ENCODE measurements at places on chromosomes 5 and 9.

- DNase-seq, result no peak
Observed at GRCh38 chr5:180354966-180355365, 1.8 kb upstream of the GFPT2 start.

- DNase-seq, result no peak
Observed at GRCh38 chr5:149519601-149520000, 31.6 kb downstream of the CSNK1A1 start.

- DNase-seq, result no peak
Observed at GRCh38 chr5:1658665-1659064, 134.9 kb upstream of the LPCAT1 start.

DNA sequence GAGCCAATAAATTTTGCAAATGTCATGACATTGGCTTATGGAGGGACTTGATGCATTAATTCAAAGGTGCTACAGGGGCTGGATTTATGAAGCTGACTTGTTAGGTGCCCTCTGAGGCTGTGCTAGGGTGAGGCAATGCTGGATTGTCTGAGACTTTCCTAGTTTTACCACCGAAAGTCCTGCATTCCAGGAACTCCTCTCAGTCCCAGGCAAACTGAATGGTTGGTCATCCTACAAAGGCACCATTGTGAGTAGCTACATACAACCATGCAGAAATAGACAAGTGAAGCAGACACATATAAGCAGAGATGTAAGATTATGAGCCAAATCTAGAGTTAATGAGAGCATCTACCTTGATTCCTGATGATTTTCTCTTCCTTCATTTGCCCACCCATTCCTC lies 95.3 kb downstream of the LIX1 start:
- DNase-seq, result no peak

DNA sequence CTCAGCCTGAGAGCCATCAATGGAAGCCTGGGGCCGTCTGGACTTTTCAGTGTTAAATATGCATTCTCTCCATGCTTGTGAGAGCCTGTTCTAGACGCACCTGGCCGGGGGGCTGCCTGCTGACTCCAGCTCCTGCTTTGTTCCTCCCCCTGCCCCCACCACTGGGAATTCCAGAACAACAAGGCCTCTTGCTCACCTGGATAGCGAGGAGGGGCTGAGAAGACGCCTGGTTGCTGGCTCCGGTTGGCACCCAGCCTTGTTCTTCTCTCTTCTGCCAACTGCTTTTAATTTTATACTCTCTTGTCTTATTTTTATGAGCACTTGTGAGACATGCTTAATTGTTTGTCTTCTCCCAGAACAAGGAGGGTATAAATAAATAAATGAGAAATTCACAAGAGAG lies 15.0 kb upstream of the RAPGEF1 start:
- DNase-seq, result no peak

DNA sequence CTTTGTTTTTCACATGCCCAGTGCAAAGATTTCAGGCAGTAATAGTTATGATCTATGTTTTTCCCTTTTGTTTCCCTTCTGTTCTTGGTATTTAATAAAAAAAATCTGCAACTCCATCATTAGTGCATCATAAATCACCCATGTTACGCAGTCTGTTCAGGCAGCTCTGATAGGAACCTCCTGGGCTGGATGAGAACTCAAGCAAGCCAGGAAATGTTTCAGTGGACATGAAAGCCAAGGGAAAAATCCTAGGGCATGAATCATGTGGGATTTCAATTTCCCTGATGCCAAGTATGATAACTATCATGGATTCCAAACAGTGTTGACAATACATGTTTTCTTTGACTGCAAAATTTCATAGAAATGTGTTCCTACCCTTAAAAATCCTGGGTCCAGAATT lies 119.7 kb upstream of the TARS1 start:
- no peak for DNase-seq

DNA sequence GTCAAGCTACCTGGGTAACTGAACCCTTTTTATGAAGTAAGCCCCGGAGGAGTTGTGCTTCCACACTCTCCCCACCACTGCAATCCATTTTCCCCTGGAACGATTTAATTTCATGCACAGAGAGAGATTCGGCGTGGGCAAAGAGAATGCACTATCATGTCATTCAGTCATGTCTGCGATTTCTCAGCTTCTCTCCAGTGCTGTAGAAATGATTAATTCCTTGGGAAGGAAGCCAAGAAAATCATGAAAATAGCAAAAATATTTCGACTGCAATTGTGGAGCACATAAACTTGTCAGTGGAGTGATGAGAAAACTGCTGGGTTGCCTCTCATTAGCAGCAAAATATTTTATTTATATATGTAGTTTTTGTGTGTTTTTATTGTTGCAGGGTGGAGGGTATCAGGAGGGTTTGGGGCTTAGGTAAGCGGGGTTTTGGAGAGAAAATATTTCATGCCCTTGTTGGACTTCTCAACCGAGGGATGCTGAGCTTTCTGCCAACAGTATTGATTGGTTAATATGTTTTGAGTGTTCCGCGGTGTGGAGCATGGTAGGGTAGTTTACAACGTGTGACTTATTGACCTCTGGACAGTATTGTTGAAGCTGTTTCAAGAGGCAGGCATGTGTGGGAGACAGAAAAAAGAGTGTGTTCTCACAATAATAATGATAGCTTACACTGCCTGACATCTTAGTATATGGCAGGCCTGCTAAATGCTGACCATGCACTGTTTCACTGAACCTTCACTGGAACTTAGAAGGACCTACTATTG lies 69.3 kb downstream of the SGCD start:
- DNase-seq, result no peak

- DNase-seq, result no peak
Observed at GRCh38 chr5:111498346-111498745, 14.0 kb downstream of the STARD4 start.

DNA sequence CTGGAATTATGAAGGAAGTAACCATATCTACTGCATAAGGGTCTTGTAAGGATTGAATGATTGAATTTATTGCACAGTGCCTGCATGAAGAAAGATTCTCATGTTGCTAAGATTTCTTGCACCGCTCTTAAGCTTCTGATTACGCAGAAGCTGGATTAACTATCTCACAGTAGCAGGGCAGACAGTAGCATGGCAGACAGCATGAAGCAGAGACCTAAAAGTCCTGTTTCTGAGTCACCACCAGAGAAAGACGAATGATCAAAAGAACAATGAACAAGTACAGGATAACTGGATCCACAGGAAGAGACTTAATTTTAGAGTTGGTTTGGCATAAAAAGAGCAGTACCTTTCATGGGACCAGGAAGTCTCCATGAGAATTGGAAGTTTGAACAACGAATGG lies 142.4 kb downstream of the MAPKAP1 start:
- no peak for DNase-seq

- no peak for DNase-seq
Observed at GRCh38 chr5:14766584-14766983, 102.1 kb downstream of the OTULIN start.

- DNase-seq, result no peak
Observed at GRCh38 chr5:156589946-156590216, 260.2 kb upstream of the PPP1R2B start.

GRCh38 chr9:95131023-95131943 lies 186.2 kb downstream of the FANCC start:
- peak; percentile 45 for DNase-seq

DNA sequence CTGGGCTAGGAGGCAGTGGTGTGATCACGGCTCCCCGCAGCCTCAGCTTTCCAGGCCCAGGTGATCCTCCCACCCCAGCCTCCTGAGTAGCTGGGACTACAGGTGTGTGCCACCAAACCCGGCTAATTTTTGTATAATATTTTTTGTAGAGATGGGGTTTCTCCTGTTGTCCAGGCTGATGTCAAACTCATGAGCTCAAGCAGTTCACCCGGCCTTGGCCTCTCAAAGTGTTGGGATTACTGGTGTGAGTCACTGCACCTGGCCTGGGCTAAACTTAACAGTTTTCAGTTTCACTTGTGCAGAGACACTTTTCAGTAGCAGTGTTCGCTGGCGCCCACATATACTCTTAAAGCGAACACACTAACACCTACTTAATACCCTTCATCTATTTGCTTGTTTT lies 205.6 kb upstream of the ZNF608 start:
- no peak for DNase-seq

DNA sequence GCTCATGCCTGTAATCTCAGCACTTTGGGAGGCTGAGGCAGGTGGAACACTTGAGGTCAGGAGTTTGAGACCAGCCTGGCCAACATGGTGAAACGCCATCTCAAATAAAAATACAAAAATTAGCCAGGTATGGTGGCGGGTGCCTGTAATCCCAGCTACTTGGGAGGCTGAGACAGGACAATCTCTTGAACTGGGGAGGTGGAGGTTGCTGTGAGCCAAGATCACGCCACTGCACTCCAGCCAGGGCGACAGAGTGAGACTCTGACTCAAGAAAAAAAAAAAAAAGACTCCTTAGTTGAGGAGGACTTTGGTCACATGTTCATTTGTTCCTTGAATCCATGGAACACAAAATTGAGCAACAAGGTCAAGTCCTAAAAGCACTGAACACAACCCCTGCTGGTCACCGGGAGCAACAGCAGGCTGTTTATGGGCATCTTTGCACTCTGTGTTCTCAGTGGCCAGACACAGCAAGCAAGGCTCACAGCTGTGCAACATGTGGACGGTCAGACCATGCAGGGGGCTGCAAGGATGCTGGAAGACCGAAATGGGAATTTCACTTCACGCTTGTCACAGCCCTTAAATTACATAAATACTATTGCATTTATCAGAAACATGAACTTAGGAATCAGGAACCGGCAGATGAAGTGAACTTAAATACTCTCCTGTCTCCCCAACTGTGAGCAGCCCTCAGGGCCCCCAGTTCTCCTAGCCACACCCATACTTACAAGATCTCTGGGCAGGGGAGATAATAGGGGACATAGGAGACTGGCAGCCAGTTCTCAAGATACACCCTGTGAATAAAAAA lies 2.8 kb downstream of the GBGT1 start:
- peak; percentile 55 for DNase-seq

- DNase-seq, result no peak
Observed at GRCh38 chr9:82106536-82106935, 118.0 kb downstream of the SPATA31D1 start.

DNA sequence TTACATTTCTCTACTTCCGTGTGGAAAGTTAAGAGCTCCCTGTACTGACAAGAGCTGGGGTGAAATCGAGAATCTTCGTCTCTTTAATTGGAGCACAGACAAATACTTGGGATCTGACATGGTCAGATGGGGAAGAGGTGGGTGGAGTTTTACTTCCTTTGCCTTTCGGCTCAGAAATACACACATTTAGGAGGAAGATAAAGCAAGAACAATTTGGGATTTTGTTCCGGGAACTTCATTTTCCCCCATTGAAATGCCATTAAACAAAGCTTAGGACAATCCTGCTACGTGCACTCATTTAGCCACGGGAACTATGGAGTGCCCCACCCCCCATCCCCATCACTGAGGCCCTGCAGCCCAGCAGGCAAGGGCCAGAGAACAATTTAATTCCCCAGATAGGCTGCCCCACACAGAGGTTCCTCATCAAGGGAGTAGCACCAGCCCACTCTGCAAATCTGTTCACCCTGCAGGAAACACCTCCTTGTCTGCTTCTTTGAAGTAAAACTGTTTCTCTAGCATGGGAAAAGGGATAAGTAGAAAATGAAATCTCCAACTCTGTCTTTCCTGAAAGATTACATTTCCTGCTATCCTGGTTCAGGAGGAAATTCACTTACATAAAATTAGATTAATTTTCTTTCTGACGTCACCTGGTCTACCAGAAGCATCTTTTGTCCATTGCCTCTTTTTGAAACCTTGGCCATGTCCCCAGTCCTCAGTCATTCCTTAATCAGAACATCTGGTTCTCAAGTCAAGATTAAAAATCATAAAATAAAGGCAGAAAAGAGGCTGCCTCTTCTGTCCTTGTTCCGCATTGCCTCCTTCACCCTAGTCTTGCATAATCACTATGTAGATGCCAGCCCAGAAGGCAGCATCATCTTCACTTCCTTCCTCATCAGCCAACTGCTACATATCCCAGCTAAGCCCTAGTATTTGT lies 206.4 kb downstream of the ENC1 start:
- DNase-seq, result no peak

DNA sequence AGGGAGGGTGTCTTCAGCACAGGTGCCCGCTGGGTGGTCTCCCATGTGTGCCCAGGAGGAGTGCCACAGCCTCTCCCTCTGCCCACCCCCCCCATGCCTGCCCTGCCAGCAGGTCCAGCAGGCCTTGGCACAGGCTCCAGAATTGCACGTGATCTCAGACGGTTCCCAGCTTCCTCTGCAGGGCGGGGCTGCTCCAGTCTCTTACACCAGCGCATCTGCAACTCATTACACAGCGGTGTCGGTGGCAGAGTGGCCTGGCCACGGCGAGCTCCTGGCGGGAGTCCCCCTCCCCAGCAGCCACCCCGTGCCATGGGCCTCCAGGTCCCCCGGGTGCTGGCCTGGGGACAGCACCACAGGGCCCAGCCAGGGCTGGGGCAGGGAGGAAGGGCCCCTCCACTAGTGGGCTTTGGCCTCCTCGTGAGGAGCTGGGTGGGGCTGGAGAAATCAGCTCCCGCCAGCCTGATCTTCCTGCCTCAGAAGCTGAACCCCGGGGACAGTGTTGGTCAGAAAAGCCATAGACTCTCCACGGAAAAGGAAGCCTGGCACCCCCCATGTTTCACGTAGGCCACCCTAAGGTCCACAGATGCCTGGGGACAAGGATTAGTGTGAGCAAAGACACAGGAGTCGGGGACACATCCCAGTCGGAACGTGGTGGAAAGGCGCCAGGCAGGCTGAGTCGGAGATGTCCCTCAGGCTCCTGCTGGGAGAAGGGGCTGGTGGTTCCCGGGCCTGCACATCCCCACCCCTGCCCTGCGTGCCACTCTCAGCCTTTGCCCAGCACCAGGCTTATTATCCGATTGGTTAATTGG lies 40.2 kb downstream of the RXRA start:
- DNase-seq, result no peak

- DNase-seq, result no peak
Observed at GRCh38 chr9:25939126-25939525, 260.9 kb upstream of the TUSC1 start.

DNA sequence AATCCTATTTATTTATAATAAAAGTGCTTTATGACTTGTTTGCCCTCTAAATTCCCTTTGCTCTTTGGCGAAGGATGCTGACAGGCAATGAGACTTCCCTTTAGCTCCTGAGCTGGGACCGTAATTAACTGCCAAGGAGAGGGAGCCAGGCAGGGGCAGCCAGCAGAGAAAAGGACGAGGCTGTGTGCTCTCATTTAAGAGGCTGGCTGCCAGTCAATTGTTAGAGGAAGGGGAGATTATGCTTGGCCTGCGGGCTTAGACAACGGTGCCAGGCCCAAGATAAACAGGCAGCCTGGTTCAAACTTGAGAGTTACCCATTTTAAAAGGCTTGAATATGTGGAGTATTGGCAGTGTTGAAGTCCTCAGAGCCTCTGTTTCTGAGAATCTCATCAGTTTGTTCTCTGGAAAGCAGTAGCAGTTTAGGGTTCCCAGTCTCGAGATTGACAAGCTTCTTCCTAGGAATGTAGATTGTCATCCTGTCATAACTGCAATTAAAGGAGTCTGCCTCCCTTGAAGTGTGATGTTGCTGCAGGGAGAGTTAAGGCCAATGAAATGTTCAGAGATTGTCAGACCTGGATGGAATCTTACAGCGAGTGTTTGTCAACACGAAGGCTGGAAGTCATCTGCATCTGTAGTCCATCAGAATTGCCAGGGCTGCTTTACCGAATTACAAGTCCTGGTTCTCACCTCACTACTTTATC lies 113.2 kb downstream of the JAKMIP2 start:
- no peak for DNase-seq

GRCh38 chr9:137703842-137704508 lies 85.2 kb downstream of the EHMT1 start:
- no peak for DNase-seq

- DNase-seq, result no peak
Observed at GRCh38 chr9:126401107-126401506, 74.5 kb downstream of the MVB12B start.

All from CD4-positive, alpha-beta T cell treated with Interleukin-12 subunit alpha and Interleukin-12 subunit beta, for 1 hour (primary cell).